Motor neuron (in vitro differentiated cells): ENCODE measurements at places on chromosomes 11 and 22. TPM values are rescaled to one million over a fixed set of nuclear protein-coding genes. Genes with fewer than 3 reads are reported as not detected.

Gene PARVA
- total RNA-seq = 56.7 and 59.4 TPM in 2 replicates

Gene SLC22A9
- not detected in 2 replicates for total RNA-seq

Gene MTFP1
- total RNA-seq = 21.7 and 23.9 TPM in 2 replicates

GRCh38 chr22:17744430-17744829 lies 29.8 kb downstream of the BID start:
- ATAC-seq = no peak

- ATAC-seq = no peak
Observed at GRCh38 chr11:69400771-69401590, 80.5 kb upstream of the LINC01488 start.

DNA sequence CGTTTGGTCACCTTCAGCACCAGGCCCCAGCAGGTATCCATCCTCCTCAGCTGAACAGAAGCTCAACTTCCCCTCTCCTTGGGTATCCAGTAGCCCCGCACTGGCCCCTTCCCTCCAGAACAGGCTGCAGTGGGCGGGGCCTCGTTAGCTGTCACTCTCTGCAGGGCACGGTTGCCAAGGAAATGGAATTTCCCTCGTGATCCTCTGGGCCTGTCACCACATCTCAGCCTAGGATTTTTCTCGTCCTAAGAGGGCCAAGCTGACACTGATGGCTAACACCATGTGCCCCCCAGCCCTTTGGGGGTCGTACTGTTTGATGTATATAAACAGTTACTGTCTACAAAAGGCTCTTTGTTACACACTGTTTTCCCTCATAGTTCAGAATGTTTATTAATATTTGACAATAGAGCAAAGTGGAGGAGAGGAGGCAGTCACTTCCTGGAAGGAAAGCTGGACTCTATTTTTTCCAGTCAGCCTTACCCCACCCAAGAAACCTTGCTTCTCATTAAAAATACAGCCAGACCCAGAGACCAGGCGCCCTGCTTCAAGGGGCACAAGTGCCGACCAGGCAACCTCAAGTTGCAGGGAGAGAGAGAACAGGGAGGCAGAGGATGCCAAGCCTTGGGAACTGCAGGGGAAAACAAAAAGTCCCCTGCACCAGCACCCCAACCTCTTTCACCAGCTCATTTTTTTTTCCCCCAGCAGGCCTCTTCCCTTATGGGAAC lies 44.5 kb downstream of the FEZ1 start:
- ATAC-seq = peak; percentile 83

GRCh38 chr22:48438800-48439559 lies 1388.7 kb downstream of the BRD1 start:
- no peak for ATAC-seq

GRCh38 chr22:46139895-46140350 lies 10.4 kb upstream of the PPARA start:
- ATAC-seq = peak; percentile 13
